Lung (tissue), 17 donors: ENCODE measurements at places on chromosomes 7 and 10. TPM values are rescaled to one million over a fixed set of nuclear protein-coding genes. Genes with fewer than 3 reads are reported as not detected.
A peak's percentile ranks its signal among the peaks of the same experiment; 100 is the strongest.

GRCh38 chr10:97169063-97169462 lies 16.7 kb downstream of the SLIT1 start:
- DNase-seq, result no peak

GRCh38 chr7:34354899-34355298 lies 303.1 kb upstream of the NPSR1 start:
- DNase-seq, result no peak

GRCh38 chr7:90982228-90982627 lies 282.0 kb upstream of the FZD1 start:
- DNase-seq, result no peak

DNA sequence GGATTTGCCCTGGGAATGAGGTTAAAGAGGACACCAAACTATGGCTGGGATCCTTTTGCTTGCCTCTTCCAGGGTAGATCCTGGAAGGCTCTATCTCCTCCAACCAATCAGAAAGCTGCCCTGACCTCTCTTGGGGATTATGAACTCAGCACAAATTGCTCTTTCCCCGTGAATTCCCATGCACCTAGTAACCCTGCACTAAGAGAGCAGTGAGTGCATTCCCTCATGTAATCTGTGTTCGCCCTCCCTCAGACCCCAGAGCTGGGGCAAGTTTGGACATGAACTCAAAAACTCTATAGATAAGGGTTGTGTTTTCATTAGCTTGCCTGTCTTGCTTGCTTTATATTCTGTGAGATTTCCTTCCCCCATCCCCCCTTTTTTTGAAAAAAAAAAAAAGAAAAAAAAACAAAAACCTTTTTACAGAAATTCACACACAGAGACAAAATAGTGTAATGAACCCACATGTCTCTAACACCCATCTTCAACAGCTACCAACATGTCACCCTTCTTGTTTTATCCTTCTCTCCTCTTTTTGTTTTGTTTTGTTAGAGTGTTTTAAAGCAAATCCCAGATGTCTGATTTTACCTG lies 225.5 kb upstream of the TCF7L2 start:
- no peak for DNase-seq

DNA sequence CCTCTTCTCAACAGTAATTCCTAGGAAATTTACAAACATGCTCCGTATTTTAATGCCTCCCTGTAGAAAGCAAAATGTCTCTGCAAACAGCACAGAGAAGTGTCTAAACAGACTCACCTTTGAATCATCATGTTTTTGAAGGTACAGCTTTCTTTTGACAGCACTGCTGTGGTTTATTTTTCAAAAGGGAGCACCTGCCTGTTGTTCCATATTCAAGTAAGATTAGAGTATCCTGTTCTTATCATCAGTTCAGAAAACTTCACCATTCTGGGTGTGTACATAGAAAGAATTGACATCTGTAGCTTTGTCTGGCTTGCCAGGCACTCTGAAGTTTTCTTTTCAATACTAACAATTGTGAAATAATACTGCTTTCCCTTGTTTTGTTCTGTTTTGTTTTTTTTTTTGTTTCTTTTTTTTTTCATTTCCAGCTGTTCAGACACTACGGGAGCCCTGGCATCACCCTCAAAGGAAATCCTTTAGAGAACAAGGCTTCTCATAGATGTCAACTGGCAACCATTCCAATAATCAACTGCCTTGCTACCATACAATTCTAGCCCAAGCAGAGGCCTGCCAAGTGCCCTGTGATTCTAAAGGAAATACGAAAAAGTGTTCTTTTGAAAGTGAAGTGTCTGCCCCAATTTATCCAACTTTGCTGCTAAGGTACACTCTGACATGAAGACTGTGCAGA lies 275.9 kb downstream of the PRPF18 start:
- DNase-seq, result peak; percentile 68

- no peak for DNase-seq
These were observed 21.5 kb downstream of the CYP26A1 start for GRCh38 chr10:93095225-93095624.

DNA sequence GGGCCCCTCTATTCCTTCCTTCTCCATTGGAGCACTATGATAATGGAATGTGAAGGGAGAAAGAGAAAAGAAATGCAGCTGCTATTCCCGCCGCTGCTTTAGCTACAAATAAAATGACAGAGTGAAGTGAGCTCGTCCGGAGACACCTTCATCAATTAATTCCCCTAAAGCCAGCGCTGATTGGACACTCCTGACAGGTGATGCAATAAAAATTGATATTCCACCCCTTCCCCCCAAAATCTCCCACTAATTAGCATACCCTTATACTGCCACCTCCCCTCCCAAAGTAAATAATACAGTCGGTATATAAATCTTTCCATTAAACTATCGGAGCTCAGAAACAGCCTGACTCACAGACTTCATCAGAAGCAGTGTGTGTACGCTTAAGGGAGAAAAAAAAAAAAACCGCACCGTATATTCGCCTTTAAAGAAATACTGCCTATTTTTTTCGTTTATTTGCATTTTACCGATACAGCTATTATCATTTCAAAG lies 7.3 kb downstream of the SKIDA1 start:
- DNase-seq, result peak; percentile 93

DNA sequence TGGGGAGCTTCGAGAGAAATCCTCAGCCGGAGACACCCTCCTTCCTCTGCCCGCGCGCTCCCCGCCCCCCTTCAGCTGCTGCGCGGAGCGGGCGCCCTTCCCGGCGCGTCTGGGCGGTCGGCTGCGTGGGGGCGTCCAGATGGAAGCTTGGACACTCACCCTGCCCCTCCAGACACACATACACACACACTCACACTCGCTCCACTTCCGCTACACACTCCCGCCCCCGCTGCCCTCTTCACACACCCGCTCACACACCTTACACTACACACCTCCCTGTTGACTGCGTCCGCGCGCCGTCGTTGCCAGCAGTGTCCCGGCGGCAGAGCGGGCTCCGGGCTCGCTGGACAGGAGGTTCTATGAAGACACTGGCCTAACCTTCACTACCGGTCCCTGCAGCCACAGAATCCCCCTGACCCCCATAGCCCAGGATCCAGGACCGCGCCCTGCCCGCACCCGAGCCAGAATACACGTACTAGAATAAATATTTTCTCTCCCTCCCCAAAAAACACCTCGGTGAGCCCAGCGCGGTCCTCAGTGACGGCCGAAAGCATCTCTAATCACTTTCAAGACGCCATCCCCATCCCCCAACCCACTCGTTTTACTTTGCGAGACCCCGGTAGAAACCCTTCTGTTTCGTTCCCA lies 1.1 kb upstream of the EGR2 start:
- DNase-seq, result peak; percentile 54

GRCh38 chr10:45418849-45419675 lies 45.0 kb downstream of the ALOX5 start:
- DNase-seq, result peak; percentile 71

DNA sequence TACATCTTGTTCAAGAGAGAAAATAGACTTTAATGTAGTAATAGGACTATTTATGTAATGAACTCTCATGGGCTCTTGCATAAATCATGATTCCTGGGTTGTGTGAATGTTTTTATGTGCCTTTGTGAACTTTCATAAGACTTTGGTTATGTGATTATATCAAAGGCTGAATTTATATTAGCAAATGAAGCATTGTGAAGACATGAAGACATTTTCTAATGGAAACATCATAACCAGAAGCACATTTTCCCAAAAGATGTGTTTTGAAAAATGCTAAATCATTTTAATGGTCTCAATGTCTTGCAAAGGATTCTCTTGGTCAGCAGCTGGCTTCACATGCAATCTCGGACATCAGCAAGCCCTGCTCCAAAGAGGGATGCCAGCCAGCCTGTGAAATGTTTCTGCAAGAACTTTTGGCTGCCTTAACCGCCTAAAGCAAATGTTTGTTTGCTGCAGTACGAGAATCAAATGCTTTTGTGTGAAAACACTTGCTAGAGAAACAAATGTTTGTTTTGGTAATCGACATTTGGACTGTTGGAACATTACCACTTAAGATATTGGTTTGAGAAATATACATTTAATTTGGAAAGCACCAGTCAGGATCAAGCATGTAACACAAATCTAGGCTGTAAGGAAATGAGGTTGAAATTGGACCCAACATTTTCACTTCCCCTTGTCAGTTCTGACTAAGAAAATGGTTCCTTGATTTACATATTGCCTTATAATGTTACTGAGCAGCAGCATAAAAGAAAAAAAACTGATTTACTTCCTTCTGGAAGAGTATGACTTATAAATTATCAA lies 102.1 kb downstream of the RTKN2 start:
- DNase-seq, result peak; percentile 83

- DNase-seq, result no peak
These were observed 160.7 kb downstream of the MAD1L1 start for GRCh38 chr7:2072042-2072441.

- peak; percentile 69 for DNase-seq
These were observed 639 bp downstream of the DYDC2 start for GRCh38 chr10:80356989-80357850.

- DNase-seq, result no peak
These were observed 35.0 kb downstream of the GPR141 start for GRCh38 chr7:37718585-37718984.

GRCh38 chr10:3803927-3804741 lies 19.1 kb upstream of the KLF6 start:
- DNase-seq, result no peak

DNA sequence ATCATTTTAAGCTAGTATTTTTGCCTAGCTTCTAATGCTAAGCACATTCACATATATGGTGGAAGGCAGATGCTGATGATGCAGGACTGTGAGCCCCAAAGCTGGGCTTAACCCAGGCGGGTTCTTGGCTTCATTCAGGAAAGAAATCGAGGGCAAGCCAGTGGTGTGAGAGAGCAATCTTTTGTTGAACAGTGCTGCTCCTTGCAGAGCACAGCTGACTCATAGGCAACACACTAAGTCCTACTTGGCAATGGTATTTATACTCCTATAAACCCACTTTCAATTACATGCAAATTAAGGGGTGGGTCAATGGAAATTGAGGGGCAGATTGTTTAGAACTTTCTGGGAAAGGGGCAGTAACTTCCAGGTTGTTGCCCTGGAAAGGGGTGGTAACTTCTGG lies 42.0 kb upstream of the CELF2 start:
- DNase-seq, result no peak

DNA sequence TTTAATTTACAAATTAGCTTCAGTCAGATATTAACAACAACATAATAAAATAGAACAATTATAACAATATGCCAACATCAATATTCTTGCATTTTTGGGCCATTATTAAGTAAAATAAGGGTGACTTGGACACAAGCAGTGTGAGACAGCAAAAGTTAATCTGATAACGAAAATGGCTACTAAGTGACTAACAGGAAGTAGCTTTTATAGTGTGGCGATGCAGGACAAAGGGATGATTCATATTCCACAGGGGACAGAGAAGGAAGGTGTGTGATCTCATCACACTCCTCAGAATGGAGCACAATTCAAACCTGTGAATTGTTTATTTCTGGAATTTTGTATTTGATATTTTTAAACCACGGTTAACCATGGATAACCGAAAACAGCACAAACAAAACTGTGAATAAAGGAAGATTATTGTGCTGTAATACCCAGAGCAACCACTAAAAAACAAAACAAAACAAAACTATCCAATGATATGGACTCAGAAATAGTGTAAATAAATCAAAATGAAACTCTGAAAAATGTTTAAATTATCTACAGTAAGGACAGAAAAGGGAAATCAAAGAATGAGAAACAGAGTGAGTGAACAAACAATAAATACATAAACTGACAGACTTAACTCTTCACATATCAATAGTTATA lies 66.9 kb upstream of the TFEC start:
- no peak for DNase-seq

- DNase-seq, result no peak
These were observed 689 bp upstream of the GTPBP4 start for GRCh38 chr10:987620-987869.

- no peak for DNase-seq
These were observed 397.1 kb upstream of the POT1 start for GRCh38 chr7:125326666-125327255.

DNA sequence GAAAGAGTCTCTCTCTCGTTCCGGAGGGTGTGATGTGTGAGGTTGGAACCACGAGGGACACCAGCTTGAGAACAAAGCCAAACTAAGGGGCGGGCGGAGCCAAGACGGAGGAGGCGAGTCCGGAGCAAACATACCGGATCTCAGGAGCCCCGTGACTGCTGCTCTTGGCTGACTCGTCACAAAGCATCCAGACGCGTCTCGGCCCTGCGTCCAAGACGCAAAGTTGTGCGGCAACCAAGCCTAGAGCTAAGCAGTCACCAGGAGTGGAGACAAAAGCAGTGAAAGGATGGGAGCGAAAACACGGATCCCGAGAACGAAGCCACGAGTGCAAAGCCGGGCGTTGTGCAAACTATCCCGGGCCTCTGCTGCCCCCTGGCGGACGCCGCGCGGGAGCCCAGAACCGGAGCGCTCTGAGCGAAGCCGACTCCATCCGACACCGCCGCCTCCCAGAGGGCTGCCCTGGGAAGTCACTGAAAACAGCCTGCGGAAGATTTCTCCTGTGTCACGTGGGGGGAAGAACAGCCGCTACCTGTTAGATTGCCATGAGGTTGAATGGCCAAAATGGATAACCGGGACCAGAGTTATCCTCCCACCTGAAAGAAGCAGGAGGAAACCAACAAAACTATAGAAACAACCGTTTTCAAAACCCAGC lies 46.4 kb upstream of the TMEM72 start:
- DNase-seq, result peak; percentile 93

GRCh38 chr10:108471420-108471819 lies 1306.9 kb upstream of the SORCS1 start:
- DNase-seq, result no peak

GRCh38 chr7:150657526-150657925 lies 25.3 kb upstream of the GIMAP6 start:
- DNase-seq, result no peak

The EBLN1 gene
- not detected for total RNA-seq

The UCMA gene
- not detected for total RNA-seq

The ZNF775 gene
- 4.4 TPM for total RNA-seq

The DNAJB6 gene
- total RNA-seq, result 117 TPM

The C10orf105 gene
- total RNA-seq, result 0.14 TPM

The FOXI2 gene
- not detected for total RNA-seq

The ENTPD1 gene
- 20.9 TPM for total RNA-seq
